Neuronal stem cell (in vitro differentiated cells): ENCODE measurements at places on chromosomes 7 and 10.

- DNase-seq = no peak
These were observed 89.3 kb downstream of the DOCK4 start for GRCh38 chr7:112116894-112117293.

DNA sequence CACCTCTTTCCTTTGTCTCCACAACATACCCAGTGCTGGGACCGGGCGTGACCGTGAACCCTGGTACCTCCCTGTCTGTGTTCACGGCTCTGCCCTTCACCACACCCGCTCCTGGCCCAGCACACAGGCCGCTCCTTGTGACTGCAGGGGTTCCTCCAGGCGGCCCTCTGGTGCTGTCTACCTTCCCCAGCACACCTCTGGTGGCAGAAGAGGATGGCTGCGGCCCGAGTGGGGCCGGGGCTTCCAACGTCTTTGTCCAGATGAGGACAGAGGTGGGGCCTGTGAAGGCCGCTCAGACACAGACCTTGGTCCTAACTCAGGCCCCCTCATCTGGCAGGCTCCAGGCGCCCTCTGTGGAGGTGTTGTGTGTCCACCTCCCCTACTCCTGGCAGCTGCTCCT, 55.4 kb upstream of the SGMS1 start:
- no peak for DNase-seq

DNA sequence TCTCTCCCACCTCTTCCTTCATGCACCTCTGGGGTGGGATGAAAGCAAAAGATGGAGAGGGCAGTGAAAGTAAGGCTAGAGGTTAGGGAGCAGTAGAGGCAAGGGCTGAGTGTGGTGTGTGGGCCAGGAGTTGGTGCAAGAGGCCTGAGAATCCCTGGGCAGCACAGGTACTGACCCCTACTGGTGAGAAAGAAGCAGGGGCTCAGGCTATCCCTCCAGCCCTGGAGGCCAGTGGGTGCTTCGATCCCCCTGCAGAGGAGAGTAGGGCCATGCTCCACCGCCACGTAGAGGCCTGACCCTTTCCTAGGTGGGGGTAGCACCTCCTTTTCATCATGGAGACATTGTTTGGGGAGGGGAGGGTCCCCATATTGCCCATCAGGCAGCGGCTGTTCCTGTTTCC, 9.8 kb downstream of the CDHR1 start:
- no peak for DNase-seq

DNA sequence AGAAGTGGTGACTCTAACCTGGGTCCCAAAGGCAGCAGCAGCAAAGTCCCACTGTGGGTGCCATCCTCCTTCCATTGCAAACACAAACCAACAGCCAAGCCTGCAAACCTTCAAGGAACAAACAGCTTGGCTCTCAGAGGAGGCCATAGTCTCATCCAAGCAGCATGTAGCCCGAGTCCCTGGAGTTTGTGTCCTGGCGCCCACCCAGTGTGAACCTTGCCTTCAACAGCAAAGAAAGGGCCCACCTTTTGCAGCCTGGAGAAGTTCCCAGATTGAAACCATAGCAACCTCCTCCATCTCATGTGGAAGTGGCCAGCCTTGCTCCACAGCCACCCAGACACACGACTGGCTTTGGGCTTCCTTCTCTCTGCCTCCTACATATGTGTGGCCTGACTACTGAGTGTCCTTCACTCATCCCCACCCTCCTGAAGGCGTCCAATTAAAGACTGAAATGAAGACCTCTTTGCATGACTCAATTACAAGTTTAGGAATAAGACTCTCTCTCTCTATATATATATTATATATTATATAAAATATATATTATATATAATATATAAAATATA, 106.1 kb downstream of the C10orf90 start:
- DNase-seq = no peak

DNA sequence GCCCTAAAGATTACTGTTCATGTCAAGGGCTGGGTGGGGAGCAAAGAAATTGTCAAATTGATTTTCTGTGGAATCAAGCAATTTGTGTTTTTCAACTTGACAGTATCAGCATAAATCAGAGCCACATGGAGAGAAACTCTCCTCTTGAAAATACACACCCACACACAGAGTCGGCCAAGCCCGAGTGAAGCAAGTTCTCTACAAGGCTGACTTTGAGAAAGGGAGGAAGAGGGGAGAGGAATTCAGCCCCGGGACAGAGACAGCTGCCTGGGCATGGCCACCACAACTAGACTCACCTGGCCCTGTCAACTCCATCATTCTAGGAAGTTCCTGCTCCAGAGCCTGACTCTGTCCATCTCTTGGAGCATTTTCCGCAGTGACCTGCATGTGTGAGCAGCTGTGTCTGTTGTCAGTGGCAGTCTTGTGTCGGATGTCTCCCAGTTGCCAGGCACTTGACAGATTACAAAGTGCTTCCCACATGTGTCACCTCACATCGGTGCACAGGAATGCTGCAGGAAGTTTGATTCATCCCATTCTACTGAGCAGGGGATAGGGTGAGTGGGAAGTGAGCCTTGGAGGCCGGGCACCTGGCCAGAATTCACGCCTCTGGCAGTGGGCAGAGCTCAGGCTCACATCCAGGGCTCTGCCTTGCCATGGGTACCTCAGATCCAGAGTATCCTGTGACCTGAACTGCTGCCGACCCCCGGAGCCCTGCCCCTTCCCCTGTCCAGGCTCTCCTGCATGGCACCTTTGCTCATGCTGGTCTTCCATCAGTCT, 37.9 kb downstream of the ADAM12 start:
- no peak for DNase-seq

DNA sequence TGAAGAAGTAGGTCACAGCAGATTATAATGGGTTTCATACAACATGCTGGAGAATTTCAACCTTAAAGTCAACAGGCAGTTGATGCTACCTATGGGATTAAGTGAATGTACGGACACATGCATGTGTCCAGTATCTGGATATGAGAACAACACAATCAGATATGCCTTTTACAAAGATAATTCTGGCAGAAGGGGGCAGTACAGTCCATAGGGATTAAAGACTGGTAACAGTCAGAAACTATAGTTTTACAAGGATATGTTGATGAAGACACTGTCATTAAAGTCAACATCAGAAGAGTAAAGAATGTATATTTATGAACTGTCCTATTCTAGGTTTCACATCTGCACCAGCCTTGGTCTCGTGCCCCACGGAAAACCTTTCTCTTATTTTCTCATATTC, 41.5 kb downstream of the ANKMY2 start:
- DNase-seq = no peak

GRCh38 chr7:17663061-17663675, 277.1 kb downstream of the SNX13 start:
- no peak for DNase-seq

GRCh38 chr7:103947026-103947655, 42.3 kb downstream of the RELN start:
- DNase-seq = no peak

DNA sequence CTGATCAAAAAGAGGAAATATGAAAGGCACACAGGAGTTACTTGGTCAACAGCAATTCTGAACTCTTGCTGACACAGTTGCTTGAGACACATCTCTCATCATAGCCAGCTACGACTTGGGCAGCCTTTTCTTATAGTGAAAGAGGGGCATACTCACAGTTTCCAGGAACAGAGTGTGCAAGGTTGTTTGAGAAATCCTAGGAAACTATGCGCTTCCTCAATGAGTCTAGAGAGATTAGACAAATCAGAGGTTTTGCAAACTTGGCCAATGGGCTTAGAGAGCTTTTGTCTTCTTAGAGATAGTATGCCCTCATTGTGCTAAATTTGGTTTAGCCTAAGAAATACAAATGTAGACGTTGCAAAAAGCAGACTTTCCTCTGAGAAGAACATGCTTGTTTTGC, 370.4 kb downstream of the HGF start:
- no peak for DNase-seq

DNA sequence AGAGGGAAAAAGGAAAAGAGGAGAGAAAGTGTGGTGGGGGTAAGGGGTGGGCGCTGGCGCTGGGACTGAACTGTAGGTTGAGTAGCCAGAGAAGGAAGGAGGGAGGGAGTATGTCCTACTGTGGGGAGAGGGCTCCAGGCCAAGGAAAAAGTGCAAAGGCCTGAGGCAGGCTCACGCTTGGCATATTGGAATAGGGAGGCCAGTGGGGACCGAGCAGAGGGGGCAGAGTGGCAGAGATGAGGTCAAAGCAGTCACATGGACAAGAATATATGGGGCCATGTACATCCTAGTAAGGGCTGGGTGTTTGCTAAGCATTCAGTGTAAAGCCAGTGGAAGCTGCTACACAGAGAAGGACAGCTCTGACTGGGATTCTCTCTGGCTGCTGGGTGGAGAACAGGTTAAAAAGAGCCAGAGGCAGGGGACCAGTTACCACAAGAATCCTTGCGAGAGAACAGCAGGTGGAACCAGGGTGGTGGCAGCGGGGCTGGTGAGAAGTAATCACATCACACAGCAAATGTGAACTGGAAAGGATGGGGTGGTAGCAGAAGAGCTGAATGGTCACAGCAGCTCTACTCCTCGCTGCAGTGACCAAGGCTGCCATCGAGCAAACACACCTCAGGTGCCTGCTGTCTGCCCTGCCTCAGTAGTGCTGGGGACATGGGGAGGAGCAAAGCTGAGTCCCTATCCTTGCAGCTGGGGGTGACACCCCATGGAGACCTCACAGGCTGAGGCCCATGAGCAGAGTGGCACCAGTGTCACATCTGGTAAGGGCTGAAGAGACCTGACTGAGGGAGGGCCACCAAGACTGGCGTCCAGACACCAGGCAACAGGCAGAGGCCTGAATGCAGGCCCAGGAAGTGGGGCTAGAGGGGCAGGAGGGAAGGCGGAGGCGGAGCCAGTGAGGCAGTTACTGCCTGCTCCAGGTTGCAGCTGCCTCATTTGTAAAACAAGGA, 39.5 kb downstream of the FAM53B start:
- DNase-seq = no peak

GRCh38 chr10:86347856-86348255, 18.7 kb downstream of the GRID1 start:
- DNase-seq = no peak

DNA sequence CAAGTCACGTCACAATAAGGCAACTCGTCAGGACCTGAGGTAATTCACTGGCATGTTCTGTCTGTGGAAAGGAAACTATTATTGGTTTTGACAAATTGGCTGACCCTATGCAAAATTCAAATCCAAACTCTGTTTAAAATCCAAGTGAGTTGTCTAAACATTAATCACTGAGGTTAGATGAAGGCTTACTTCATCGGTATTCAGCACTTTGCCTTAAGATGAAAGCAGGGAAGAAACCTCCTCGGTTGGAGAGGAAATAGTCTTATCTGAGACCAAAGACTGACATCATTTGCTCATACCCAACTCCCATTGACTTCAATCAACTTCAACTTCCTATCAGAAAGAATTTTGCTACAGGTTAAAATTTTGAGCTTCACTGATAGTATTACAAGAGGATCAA, 355.1 kb upstream of the MBL2 start:
- DNase-seq = no peak

DNA sequence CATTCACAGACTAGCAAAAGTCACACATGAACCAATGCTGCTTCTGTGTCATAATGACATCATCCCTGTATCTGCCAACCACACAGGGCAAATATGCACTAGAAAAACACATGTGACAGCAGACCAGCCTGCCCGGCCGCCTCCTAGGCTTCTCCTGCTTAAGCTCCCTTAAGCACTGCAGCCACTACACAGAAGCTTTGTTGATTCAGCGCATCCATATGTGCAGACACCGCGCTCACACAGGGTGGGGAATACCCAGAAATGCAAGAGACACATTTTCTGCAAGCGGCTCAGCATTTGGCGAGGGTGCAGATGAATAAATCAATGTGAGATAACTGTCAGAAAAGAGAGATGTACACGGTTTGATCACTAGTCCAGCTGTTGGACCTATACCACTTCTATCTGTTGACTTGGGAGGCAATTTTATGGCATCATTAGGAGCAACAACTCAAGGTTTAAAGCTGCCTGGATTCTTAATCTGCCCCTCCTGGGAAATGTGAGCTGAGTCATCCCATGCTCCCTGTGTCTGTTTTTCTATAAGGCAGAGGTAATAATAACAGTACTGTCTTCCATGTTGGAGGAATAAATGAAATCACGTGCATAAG, 33.4 kb downstream of the CPXM2 start:
- DNase-seq = no peak

GRCh38 chr10:71719042-71719441, 536 bp downstream of the C10orf105 start:
- no peak for DNase-seq

- no peak for DNase-seq
These were observed 10.7 kb upstream of the IDI2 start for GRCh38 chr10:1036341-1036791.

GRCh38 chr7:159139202-159139601, 5.5 kb downstream of the VIPR2 start:
- no peak for DNase-seq

DNA sequence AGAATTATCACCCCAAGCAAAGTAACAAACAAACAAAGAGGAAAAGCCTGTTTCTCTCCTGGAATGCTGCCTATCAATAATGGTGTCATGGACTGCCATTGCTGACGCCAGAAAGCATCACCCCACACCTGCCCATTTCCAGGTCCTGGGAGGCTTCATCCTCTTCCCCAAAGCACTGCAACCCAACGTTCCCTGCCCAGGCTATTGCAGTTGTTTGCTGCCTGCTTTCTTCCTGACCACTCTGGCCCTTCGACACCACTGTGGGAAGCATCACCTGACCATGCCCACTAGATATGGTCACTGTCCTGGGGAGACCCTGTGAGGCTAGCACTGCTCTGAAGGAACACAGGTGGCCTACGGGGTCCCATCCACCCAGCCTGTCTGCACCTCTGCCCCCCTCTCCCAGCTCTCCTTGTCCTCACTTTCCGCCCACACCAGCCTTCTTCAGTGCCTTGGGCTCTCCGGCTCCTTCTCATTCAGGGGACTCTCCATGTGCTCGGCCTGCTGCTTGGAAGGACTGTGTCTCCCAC, 439.6 kb downstream of the GLRX3 start:
- no peak for DNase-seq

GRCh38 chr10:74081192-74081803, 69.3 kb downstream of the AP3M1 start:
- DNase-seq = peak; percentile 36

DNA sequence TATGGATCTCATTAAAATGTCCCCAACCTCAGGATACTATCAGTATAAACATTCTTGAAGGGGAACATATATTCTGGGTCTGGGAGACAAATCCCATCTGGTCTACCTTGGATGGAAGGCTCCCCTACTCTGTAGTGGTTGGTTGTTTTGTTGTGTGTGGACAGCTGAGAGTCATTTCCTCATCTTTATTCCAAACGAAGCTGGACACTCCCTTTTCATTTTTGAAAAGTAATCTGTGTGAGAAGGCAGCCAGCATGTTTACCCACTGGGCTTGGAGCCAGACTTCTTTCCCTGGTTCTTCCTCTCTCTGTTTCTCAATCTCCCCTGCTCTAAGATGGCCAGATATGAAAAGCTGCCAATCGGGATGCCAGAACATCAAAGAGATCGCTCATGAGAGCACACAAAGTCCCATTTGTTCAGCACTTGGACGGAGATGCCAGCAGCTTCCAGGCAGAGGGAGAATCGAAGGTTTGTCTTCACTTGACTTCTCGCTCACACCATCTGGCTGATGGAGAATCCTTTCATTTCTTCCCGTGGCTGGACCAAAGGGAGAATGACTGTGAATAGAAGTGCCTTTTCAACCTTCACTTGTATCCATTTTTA, 108.1 kb upstream of the AGR3 start:
- DNase-seq = no peak
